ENCODE measurements at places on chromosomes 7 and 10. TPM values are rescaled to one million over a fixed set of nuclear protein-coding genes. Genes with fewer than 3 reads are reported as not detected.

DNA sequence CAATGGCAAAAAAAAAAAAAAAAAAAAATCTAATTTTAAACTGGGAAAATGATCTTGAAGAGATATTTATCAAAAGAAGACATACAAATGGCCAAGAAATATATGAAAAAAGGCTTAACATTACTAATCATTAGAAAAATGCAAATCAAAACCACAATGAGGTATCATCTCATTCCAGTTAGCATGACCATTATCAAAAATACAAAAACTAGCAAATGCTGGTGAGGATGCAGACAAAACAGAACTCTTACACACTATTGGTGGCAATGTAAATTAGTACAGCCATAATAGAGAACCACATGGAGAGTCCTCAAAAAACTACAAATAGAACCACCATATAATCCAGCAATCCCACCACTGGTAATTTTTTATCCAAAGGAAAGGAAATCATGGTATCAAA lies 489.6 kb downstream of the TNS3 start:
- DNase-seq: no peak

DNA sequence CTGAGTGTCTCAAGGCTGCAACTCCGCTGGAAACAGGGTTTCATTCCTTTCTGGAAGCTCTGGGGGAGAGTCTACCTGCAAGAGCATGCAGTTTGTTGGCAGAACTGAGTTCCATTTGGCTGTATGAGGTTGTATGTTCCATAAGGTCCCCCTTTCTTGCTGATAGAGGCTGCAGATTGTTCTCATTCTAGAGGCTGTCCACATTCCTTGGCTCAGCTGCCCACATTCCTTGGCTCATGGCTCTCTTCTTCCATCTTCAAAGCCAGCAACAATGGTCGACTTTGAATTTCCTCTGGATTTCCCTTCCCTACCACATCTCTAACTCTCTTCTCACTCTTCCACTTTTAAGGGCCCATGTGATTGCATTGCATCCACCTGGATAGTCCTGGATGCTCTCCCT lies 147.3 kb upstream of the CDCA7L start:
- DNase-seq: no peak

DNA sequence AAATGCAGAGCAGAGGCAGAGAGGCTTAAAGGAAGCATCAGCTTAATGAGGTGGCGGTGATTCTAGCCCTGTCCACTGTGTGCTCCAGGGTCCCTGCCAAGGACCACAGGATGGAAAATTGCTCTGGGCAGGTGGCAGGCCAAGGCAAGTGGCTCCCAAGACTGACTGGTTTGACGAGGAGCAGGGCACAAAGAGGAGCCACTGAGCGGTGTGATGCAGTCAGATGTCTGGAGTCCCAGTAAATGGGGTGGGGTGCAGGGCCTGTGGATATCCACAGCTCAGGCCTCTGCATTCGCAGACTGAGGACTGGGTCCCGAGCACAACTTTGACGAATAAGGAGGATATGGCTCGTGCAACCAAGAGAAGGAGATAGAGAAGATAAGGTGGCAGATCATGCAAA lies 385.6 kb downstream of the PLXNA4 start:
- DNase-seq: no peak

Gene IFIT2
- 9.1 TPM for total RNA-seq

Gene GDF2
- 1.7 TPM for total RNA-seq

DNA sequence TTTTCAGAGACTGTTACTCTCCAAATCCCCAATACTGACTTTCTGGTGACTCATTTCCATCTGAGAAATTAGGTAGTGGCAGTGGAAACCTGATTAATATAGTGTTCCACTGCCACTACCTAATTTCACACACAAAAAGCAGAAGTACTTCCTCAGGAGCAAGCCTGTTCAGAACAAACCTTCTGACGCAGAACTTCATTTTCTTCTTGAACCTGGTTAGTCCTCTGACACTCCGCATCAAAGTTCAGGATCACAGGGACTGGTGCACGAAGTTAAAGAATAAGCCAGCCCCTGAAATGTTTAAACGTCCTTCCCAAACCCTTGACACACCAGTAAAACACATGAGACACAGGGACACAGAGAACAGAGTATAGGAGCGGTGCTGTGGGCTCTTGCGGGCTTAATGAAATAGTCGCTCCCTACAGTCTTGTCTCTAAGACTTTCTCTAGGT lies 4.4 kb downstream of the WDR91 start:
- DNase-seq: no peak

DNA sequence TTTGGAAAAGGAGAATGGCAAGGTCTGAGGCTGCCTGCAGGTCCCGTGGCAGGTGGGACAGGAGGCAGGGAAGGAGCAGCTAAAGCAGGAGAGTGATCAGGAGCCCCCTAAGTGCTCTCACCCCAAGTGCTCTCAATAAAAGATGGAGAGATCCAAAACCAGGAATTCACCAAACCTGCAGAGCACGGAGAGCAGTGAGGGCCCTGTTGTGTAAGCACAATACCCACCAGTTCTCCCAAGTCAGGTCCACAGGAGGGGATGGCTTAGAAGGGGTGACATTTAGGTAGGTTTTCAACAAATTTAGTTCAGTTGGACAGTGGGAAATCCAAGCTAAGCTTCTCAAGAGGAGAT lies 40.8 kb downstream of the GNA12 start:
- no peak for DNase-seq

DNA sequence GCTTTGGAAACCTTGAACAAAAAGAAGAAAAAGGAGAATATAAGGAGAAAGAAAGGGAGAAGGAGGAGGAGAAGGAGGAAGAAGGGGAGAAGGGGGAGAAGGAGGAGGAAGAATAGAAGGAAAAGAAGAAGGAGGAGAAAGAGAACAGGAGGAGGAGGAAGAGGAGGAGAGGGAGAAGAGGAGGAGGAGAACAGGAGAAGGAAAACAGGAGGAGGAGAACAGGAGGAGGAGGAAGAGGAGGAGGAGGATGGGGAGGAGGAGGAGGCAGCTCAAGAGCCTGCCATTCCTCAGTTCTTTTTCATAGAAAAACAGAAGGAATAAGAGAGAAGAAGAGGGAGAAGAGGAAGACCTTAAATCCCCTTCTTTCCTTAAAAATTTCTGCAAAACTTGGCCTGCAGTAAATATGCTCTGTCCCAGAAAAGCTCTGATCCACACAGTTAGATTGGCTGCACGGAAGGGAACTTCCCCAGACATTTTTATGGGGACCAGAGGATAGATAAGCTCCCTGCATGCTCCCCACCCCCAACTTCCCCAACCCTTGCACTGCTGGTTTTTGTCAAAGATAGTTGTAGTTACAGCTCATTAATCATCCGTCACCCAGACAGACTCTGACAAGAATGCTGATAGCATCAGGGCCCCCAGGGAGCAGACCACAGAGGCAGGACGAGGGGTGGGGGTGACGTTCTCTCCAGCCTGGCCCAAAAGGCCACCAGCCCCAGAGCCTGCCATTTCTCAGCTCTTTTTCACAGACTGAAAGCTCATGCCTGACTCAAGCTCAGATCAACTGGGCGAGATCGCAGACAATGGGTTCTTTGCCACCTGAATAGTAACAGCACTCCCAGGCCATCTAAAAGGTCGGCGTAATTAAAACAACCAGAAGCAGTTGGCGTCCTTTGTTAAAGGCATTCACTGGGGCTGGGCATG lies 34.5 kb upstream of the LYZL1 start:
- DNase-seq: peak; percentile 96

Gene PTPN12
- total RNA-seq: 148 TPM

GRCh38 chr10:43794181-43794815 lies 145.6 kb upstream of the ZNF32 start:
- no peak for DNase-seq

Gene VSTM2A
- 10.8 TPM for total RNA-seq

Gene AKR1B15
- total RNA-seq: 0.48 TPM

Gene CALCR
- 0.48 TPM for total RNA-seq

- peak; percentile 59 for DNase-seq
Observed at GRCh38 chr10:4353059-4353655, 472.9 kb upstream of the AKR1E2 start.

DNA sequence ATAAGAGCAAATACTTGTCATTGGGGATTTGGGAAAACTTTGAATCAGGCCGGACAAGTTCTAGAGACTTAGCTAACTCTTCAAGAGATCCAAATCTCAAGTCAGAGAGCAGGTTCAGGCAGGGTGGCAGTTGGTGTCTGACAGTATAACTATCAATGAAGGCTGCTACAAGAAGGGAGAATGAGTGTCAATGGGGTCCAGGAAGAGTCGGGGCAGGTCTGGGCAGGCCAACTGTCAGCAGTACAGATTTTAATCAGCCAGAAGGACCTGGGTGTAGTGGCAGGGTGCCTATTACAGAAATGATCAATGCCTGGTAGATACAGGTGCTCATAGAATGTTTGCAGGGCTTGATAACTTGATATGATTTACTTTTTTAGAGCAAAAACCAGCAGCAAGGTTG lies 751.1 kb downstream of the GRM8 start:
- peak; percentile 3 for DNase-seq

DNA sequence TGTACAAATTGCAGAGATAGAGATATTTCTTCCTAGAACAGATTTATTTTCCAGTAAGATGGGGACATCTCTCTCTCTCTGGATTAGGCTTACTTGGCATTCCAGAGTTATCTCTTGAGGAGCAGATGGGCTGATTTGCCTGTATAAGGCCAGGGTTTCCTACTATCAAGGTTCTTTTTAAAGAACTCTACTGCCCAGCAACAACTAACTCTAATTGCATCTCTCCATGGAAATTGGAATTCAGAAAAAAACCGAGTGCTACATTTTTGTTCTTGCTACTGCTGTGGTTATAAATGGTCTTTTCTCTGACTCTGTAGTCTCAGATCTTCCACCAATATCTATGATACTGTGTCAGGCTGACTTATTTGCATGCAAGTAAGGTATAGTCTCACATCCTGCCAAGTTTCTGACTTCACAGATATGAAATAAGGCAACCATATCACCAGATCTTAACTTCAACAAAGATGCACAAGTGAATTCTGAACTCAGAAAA lies 161.1 kb downstream of the CRPPA start:
- peak; percentile 77 for DNase-seq

Gene CALD1
- total RNA-seq: 1,052 TPM

DNA sequence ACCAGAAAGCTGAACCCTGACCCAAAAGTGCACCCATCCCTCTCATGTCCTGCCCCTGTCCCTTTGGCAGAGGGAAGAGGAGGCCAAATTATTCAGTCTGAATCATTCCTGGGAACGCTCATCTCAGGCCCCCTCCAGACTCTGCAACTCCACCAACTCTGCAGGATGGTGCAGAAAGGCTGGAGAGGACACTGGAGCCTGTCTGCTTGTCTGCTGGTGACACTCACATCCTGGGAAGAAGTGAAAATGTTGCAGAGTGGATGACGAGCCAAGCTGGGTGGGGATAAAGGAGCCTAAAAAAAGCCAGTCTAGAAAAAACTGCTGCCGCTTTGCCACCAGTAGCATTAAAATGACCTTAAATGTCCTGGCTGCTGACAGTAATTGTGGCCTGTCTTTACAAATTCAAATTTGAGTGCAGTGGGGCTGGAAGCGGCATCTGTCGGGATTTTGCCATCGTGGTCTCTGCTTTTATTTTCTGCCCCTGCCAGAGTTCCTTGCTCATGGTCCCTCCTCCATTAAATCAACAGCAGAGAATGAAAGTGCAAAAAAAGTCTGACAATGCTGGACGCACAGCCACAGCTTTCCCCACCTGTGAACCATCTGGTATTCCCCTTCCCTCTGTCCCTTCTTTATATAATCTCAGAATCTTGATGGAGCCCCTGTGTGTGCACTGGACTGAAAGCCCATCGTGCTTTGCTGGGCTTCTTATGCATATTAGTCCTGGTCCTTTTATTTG lies 63.9 kb downstream of the STK17A start:
- peak; percentile 32 for DNase-seq

- peak; percentile 98 for DNase-seq
Observed at GRCh38 chr10:3095373-3096139, 28.2 kb downstream of the PFKP start.

GRCh38 chr7:126361183-126361582 lies 891.6 kb downstream of the GRM8 start:
- no peak for DNase-seq

GRCh38 chr7:157775560-157776332 lies 438.9 kb downstream of the DNAJB6 start:
- no peak for DNase-seq

DNA sequence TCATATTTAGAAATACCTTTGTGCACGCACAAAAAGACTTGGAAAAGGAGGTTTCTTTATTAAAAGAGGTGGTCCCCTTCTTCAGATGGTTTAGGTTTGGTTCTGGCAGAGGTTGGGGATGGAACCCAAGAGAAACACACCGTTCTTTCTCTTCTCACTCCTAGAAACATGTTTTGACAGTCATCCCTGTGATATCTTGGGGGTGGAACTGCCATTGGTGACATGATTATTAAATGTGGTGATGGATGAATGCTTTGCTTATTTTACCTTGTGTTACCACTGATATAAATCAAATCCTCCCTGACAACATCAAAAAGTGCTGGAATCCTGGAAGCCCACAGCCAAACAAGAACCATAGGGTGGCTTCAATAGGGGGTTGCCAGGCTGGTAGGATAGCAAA lies 146.5 kb downstream of the CCDC3 start:
- DNase-seq: no peak

- no peak for DNase-seq
Observed at GRCh38 chr7:38881947-38882684, 26.9 kb downstream of the VPS41 start.

- no peak for DNase-seq
Observed at GRCh38 chr7:66500087-66500486, 128.6 kb upstream of the KCTD7 start.

DNA sequence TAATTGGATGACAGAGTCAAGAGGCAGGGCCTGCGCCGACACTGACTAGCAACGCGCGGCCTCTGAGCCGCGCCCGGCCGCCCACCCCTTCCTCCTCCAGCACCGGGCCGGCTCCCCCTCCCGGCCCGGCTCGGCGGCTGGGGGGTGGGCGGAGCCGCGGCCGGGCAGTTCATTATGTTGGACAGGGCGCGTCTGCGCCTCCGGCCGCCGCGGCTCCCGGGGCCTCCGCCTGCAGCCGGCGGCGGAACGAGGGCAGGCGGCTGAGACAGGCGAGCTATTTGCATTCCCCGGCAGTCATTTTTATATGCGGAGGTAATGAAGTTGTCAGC lies 106.7 kb downstream of the SNX10 start:
- peak; percentile 84 for DNase-seq

Gene CLDN4
- total RNA-seq: 17.6 TPM

- DNase-seq: no peak
Observed at GRCh38 chr10:59762505-59762904, 9.2 kb upstream of the MRLN start.

GRCh38 chr7:70387217-70387616 lies 744.7 kb upstream of the GALNT17 start:
- DNase-seq: no peak

Gene GPR15LG
- 5.1 TPM for total RNA-seq

GRCh38 chr7:98618786-98619185 lies 1.7 kb downstream of the NPTX2 start:
- DNase-seq: no peak

All from umbilical cord (tissue), 2 donors.